ENCODE measurements at places on chromosomes 6 and 20.

DNA sequence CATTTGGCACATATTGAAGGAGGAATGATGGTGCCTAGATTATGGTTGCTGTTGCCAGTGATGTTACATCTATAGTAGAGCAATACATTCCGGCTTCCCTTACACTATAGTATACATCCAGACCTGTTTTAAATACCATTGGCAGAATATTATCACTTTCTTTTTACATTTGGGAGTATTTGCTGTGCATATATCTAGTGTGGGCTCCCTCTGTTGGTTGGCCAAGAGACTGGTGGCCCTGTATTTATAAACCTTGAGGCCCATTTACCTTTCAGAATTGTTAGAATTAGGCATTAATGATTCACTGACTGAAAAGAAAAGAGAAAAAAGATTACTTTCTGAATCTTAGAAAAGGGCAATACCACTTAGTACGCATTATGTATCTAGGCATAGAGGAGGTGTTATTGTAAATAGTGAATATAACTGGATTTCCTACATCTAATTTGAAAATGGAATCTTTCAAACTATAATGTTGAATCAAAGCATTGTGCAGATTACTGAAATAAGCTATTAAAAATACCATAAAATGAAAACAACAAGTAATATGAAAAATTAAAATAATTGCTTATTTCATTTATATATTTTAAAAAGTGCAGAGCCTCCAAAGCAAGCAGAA, 628.8 kb upstream of the MAN1A1 start:
- DNase-seq, result no peak

GRCh38 chr6:111685058-111685457, 79.4 kb upstream of the TRAF3IP2 start:
- DNase-seq, result no peak

- DNase-seq, result no peak
Observed at GRCh38 chr20:23403751-23404150, 17.5 kb downstream of the NAPB start.

DNA sequence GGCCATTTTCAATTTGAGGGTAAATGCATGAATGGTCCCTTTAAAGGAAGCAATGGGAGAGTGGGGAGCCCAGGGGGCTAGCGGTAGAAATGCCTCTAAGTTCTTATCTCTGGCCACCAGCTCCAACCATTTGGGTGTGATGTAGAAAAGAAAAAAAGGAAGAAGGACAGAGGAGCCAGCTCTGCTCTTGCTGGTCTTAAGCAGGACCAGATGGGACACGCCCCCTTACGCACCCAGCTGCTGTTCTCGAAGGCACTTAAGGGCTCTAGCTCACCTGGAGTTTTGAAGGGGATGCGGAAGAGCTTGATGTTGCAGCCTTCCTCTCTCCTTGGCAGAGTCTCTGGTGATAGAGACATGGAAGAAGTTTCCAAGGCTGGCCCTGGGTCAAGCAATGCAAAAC, 59.5 kb upstream of the RNF144B start:
- DNase-seq, result no peak

DNA sequence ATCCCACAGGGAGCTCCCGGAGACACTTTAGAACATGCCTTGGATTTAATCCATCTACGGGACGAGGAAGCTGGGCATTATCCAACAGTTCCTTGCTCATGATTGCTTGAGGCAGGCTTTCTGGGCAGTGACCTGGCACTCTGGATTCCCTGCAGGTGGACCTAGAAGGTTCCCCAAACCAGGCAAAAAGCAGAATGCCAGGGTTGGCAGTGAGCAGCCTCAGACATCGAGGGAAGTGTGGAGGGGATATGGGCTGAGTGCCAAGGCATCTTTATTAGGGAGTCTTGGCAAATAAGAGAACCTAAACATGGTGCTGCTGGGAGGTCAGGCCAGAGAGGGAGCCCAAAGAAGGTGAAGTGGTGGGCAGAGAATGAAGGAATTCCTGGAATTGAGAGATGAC, 158.5 kb downstream of the CD83 start:
- DNase-seq, result no peak

- DNase-seq, result peak; percentile 50
Observed at GRCh38 chr20:8722277-8722928, 346.5 kb upstream of the PLCB4 start.

GRCh38 chr6:95935736-95936135, 80.0 kb upstream of the FUT9 start:
- DNase-seq, result no peak

GRCh38 chr6:25237579-25237978, 41.6 kb upstream of the CARMIL1 start:
- no peak for DNase-seq

- DNase-seq, result no peak
Observed at GRCh38 chr6:30490026-30490876, 942 bp downstream of the HLA-E start.

DNA sequence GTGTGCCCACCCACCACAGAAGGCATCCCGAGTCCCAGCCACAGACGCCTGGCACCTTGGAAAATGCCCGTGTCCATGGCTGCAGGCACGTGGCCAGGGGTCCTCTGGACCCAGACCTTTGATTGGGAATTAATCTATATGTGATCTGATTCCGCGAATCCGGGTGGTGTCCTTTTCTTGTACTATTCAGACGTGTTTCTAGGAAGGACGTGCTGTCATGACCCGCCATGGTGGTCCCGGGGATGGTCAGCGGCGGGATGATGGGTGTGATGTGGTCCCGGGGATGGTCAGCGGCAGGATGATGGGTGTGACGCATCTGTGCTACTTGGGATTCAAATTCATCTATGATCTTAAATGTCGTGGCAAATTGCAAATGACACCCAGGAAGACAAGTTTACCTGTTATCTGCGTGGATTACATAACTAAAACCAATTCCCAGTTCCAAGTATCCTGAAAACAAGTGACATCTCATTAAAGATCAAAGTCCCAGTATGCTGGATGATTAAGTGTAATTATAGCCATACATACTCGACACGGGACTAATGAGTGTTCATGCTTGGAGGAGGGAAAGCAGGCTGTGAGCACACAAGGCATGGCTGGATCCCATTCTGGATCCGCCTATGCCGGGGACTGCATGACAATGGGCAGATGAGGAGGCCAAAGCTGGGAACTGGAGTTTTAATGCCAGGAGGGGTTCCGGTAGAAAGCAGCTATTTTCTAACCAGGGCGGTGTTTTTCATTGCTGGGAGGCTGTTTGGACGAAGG, 256.5 kb downstream of the TAF4 start:
- DNase-seq, result no peak

DNA sequence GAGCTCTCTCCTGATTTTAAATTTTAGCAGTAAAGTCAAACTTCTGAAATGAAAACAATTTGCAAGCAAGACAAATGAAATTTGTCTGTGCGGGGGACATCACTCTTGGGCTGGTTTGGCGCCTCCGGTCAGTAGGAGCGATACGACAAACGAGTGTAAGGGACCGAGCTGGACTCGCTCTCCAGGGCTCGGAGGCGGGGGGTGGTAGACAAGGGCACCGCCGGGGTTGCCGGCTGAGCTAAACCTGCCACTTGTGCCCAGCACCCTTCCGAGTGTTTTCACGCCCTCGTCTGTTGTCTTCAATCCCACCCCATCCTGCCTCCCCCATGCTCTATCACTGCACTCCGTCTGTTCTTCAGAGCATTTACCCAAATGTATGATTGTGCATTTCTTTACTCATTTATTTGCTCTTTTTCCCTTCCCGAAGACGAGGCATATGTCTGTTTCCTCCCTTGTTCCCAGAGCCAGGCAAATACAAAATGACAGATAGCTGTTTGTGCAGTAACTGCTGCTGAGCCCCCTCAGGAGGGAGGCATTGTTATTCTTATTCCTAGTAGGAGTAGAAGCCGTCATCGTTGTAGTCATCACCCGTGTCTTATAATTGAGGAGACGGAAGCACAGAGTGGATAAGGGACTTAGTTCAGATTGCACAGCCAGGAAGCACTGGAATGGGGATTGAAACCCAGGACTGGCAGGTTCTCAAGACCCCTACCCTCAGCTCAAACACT, 62.8 kb upstream of the APCDD1L start:
- no peak for DNase-seq

GRCh38 chr20:50292591-50293283, 102.1 kb downstream of the CEBPB start:
- no peak for DNase-seq

DNA sequence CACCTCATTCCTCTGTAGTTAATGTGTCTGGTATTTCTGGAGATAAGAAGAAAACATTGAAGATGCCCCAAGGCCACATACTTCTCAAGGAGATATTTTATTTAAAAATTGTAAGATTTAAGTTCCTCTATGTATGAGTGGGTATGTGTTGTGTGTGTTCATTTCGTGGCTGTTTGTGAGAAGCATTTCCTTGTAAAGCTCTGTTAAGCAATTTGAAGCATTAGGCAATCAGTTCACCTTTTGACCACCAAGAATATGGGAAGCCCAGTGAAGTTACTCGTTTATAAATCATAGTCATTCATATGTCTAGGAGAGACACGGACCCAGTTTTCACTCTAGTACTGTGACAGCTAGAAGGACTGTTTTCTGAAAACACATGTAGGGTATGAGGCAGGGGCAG, 717.6 kb upstream of the MAP3K7 start:
- DNase-seq, result no peak

DNA sequence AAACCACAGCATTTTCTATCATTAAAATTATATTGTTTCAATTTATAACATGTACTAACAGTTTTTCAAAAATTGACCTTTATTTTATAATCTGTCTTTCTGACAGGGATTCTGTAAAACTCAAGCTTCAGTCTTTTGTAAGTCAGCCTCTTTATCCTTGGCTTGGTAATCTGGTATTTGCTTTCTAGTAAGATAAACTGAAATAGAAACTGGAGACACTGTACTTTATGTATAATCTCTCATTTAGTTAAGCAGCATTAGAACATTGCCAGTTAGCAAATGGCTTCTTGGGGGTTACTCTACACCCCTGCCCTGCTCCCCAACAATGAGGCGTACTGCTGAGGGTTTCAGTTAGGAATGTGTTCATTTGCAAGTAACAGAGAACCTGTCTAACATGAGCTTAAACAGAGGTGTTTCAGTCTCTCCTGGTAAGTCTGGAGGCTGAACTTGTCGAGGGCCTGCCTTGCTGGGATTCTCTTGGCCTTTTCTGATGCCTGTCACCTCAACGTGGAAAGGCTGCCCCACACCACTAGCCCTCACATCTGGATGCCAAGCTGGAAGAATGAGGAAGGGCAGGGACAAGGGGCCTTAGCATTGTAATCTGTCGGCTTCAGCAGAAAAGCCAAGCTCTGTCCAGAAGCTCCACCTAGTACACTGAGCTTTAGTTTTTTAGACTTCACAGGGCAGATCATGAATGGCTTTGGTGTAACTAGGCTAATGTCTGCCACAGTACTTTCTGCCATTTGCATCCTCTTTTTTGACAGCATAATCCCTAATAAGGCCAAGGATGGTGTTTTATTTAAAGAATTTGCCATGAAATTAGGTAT, 34.8 kb downstream of the SH3BGRL2 start:
- DNase-seq, result no peak

DNA sequence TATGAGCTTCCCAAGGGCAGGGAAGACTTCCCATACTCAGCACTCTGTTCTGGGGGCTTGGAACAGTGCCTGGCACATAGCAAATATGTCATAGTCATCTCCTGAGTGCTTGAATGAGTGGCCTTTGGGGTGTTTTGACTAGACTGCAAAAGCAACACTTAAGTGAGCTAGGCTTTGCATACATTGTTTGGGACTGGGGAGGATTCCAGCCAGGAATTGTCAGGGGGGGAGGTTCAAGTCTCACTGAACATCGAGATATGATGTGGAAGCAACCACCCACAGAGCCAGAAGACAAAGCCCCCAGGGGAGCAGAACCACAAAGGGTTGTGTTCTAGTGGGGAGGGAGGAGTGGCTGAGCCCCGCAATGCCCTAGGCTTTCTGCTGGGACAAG, 98.4 kb downstream of the SYCP2 start:
- DNase-seq, result peak; percentile 75

GRCh38 chr6:139017227-139017626, 11.3 kb upstream of the ABRACL start:
- DNase-seq, result no peak

GRCh38 chr6:31243508-31243907, 28.4 kb downstream of the HLA-C start:
- DNase-seq, result no peak

DNA sequence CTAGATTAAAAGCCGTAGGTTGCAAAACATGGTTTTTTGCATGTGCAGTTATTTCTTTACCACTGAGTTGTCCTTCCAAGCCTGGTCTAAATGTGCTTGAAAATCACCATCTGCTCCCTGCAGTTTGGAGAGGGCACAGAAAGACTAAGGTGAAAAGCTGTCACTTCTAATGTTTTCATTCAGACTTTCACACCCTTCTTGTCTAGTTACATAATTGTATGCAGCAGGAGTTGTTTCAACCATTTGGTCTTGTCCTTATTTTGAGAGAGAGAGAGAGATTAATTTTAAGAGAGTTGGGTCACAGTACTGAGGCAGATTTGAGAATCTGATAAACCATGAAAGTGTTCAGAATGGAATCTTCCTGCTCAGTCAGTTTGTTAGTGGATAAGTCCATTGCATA, 82.5 kb downstream of the ARID1B start:
- DNase-seq, result no peak

DNA sequence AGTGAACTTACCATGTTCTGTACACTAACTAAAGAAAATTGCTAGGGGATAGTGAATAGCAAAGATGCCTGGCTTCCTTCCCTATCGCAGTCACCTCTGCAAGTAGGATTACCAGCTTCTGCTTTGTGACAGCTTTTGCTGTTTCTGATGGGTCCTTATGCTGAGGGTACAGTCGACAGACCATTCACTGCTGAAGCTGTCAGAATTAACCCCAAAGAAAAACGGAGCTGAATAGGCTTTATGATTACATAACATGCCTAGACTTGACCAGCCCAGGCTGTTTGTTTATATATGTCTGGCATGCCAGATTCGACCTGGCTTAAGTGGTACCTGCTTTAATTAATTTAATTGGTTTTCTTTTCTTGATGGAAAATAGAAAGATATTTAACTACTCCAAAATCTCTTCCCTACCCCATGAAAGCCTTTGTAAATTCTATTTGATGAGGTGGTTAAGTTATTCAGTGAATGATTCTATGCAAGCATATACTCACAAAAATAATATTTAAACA, 21.7 kb upstream of the PRELID3B start:
- peak; percentile 90 for DNase-seq

- no peak for DNase-seq
Observed at GRCh38 chr20:2900845-2901592, 27.7 kb downstream of the PTPRA start.

DNA sequence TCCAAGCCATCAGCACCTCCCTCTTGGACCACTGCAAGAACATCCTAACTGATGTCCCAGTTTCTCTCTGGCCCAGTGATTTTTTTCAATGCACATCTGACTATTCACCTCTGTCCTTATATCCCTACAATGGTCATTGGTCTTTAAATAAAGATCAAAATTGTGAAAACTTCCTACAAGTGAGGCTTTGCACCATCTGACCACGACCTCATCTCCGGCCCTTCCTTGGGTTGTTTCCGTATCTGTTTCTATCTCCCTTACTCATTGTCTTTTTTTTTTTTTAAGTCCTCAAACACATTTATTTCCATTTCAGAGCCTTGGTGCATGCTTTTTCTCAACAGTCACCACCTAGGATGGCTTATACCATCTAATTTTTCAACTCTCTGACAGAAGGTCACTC, 88.1 kb downstream of the IPCEF1 start:
- DNase-seq, result no peak

- no peak for DNase-seq
Observed at GRCh38 chr6:89727501-89727900, 89.0 kb upstream of the LYRM2 start.

Measured in COR-L47 (cell line).